Left hindlimb (tissue), 1 donor: ENCODE measurements at places on chromosomes 7 and 10.

- no peak for DNase-seq
These were observed 1.7 kb upstream of the SH2B2 start for GRCh38 chr7:102284891-102285539.

GRCh38 chr7:74481458-74482196, 27.9 kb downstream of the GTF2IRD1 start:
- DNase-seq = no peak

DNA sequence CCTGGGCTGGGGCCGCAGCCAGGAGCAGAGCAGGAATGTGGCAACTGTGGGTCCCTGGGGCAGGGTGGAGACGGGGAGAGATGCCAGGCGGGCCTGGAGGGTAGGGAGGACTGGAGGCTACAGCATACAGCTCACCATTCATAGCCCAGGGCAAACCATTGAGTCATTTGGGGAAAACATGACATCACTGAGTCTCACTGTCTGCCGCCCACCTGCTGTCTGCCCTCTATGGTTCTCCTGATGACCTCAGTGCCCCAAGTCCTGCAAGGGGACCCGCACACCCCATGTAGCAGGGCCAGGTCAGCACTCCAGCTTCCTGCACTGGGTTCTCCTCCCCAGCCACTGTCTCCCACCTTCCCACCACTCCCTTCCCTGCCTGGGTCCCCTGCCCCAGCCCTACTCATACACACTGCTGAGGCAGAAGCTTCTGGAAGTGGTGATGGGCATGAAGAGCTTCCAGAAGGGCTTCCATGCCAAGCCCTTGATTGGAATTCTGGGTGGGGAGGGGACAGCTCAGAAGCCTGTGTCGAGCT, 10.4 kb downstream of the CHST3 start:
- peak; percentile 66 for DNase-seq

DNA sequence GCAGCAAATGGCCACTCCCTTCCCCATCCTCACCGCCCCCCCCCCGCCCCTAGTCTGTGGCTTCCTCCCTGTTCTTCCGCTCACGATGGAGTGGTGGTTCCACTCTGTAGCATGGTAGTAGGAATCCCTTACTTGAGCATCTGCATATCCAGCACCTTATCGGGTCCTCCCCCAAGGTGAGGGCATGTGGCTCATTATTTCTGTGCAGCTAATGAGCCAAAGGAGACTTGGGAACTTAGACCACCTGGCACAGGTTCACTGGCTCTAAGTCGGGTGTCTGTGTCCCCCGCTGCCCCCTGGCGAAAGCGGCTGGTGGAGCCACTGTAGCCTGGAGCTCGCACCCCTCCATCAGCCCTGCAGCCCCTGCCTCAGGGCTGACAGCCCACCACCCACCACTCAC, 22.8 kb upstream of the GPR26 start:
- no peak for DNase-seq

DNA sequence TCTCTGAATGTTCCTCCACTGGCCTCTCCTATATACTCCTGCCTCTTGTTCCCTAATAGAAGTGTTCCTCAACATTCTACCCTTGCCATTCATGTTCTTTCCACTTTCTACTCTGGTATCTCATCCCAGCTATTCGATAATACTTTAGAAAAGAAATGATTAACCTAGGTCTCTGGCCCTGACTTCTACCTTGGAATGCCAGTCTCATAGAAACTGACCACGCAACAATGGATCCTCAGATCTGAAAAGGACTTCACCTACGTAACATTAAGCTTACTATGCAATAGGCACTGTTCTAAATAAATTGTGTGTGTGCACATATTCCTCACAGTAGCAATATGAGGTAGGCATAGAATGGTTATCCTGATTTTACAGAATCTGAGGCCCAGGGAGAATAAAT, 234.5 kb downstream of the DNAJC1 start:
- no peak for DNase-seq

DNA sequence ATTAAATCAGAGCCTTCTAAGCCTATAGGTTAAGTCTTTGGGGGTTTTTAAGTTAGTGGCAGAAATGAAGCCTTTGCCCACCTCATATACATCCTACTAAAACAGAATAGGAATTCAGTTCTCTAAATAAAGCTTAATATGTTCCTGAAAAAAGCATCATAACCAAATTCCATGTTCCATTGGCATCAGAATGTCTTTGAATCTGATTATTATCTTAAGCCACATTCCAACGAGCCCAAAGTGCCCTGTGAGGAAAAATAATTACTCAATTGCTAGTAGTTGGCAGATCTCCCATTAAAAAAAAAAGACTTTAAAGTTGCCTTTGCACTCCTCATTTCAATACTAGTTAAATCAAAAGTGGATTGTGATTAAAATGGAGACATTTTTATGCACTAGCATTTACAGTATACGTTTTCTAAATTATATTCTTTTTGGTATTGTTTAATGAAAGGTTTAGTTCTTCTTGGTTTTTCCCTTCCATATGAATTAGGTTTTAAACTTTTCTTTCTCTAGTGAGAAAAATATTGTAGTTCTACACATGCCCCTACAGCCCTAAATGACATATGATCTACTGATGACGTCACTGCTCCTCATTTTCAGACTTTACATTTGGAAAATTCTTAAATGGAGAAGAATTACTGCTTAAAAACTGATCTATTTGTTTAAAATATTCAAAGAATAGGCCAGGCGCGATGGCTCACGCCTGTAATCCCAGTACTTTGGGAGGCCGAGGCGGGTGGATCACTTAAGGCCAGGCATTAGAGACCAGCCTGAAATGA, 54.3 kb upstream of the CABCOCO1 start:
- no peak for DNase-seq

GRCh38 chr10:71625445-71626175, 94.0 kb downstream of the C10orf105 start:
- DNase-seq = no peak

DNA sequence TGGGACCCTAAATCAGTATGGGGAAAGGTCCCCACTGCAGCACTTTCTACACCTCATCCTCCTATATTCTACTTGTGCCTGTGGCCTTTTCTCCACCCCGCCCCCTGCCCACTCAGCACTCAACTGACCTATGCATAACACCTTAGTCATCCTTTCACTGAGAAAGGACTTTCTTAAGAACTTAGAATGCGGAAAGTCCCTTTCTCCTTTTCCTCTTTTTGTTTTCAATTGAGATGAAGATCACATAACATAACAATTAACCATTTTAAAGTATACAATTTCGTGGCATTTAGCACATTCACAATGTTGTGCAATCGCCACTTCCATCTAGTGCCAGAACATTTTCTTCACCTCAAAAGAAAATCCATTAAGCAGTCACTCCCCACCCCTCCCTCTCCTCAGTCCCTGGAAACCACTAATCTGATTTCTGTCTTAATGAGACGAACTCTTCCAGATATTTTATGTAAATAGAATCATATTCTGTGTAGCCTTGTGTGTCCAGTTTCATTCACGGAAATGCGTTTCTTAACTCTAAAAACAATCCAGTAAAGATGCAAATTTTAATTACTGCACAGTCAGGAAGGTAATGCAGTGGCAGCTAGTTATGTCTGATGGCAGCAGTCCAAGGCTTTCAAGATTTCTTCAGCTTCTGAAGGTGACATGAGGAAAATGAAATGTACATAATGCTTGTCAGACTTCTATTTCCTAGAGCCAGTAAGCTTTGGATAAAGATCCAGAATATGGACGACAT, 41.7 kb downstream of the FAS start:
- no peak for DNase-seq

- DNase-seq = no peak
These were observed 261.2 kb upstream of the SEMA3A start for GRCh38 chr7:84455788-84456187.

- no peak for DNase-seq
These were observed 17.7 kb downstream of the GATA3 start for GRCh38 chr10:8072211-8072610.

GRCh38 chr7:14207138-14207537, 217.7 kb upstream of the ETV1 start:
- DNase-seq = no peak

- no peak for DNase-seq
These were observed 93.4 kb downstream of the POLL start for GRCh38 chr10:101494650-101495049.

DNA sequence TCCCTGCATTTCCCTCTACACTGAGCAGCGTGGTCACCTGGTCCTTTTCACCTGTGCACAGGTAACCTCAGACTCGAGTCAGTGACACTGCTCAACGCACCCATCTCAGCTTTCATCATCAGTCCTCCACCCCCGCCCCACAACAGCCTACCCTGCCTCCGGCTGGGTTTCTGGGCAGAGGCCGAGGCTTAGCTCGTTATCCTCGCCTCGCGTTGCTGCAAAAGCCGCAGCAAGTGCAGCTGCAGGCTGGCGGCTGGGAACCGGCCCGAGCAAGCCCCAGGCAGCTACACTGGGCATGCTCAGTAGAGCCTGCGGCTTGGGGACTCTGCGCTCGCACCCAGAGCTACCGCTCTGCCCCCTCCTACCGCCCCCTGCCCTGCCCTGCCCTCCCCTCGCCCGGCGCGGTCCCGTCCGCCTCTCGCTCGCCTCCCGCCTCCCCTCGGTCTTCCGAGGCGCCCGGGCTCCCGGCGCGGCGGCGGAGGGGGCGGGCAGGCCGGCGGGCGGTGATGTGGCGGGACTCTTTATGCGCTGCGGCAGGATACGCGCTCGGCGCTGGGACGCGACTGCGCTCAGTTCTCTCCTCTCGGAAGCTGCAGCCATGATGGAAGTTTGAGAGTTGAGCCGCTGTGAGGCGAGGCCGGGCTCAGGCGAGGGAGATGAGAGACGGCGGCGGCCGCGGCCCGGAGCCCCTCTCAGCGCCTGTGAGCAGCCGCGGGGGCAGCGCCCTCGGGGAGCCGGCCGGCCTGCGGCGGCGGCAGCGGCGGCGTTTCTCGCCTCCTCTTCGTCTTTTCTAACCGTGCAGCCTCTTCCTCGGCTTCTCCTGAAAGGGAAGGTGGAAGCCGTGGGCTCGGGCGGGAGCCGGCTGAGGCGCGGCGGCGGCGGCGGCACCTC, at the start of the genes KLLN and PTEN:
Gene KLLN, minus strand, starts transcription at position 481 of the 891 bp plus-strand sequence. CDS start 1,046 bp downstream, outside the sequence.
Gene PTEN, plus strand, starts transcription at position 573 of the 891 bp plus-strand sequence. CDS start 845 bp downstream, outside the sequence.
- DNase-seq = peak; percentile 94

- no peak for DNase-seq
These were observed 201.8 kb upstream of the PPP2R2D start for GRCh38 chr10:131698986-131699385.

DNA sequence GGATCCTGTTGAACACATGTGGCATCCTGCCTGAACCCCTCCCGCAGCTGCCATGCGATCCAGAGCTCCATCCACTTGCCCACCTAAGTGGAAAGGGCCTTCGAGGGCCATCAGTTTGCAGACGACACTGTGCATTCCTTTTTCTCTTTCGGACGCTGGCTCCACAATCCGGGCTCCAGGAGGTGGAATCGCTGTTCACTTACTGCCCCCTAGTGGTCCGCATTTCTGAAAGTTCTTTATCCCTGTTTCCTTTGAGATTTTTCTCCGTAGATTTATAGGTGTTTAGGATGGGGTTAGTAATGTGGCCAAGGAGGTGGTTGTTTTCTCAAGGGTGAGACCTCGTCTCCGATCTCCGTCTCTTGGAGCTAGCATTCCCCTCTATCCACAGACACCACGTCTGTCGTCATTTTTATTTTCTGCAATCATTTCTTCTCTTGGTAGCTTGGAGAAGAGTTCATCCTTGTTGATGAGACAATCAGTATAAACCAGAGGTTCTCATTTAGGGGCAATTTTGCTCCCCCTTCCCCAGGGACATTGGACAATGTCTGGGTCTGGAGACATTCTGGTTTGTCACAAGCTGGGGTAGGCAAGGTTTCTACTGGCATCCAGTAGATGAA, 204.6 kb downstream of the ARHGAP21 start:
- peak; percentile 68 for DNase-seq

GRCh38 chr10:4656576-4657194, 169.3 kb upstream of the AKR1E2 start:
- peak; percentile 69 for DNase-seq

DNA sequence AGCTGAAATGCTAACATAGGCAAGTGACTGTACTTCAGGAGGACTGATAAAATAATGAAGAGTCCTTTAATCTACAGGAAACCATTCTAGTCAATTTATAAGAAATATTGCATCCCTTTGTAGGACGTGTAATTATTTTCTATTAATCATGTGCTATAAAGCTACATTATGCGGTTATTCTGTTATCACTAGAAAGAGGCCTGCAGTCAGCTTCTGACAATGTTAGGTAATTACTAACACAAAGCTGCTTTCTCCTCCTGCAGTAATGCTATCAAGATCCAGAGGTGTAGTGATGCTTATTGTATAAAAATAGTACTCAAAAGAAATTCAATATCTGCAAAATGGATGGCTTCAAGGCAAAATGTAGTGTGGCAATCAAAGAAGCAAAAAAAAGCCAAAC, 191.1 kb downstream of the SKAP2 start:
- no peak for DNase-seq

GRCh38 chr10:97380516-97380915, 20.6 kb downstream of the RRP12 start:
- no peak for DNase-seq

DNA sequence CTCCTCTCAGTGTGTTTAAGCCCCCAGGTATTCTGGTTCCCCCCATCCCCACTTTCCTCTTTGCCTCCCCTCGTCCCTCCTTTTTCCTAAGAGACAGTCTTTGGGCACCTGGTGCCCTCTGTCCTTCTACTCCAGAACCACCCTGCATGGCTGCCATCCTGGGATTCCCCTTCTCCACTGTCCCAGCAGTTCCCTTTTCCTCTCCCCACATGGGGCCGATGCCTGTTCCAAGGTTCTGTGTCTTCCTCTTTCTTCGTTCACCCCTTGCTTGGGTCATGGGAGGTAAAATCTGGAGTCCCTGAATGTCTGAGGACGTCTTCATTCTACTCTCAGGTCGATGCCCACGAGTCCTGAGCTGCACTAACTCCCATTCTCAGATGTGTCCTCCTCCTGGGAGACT, 120.8 kb downstream of the TAX1BP1 start:
- no peak for DNase-seq

- DNase-seq = no peak
These were observed 7.8 kb downstream of the RNF216 start for GRCh38 chr7:5773661-5774086.

DNA sequence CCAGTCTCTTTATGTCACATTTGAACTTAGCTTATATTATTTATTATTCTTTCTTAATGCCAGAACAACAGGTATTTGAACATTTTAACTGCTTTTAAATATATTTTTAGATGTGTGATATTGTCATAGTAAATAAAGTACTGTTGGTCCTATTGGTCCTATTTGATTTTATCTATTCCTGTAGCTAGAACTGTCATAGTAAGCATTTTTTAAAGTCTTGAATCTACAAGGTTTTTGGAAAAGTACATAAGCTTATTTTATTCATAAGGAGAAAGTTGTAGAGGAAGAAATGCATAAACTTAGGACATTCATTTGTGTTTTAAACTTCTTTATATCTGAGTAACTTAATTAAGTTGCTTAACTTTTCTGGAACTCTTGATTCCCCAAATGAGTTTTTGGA, 136.0 kb downstream of the PHF14 start:
- DNase-seq = no peak
